Vagina (tissue), 2 donors: ENCODE measurements at places on chromosomes 5 and 9. TPM values are rescaled to one million over a fixed set of nuclear protein-coding genes. Genes with fewer than 3 reads are reported as not detected.
A peak's percentile ranks its signal among the peaks of the same experiment; 100 is the strongest.

The C9orf50 gene
- total RNA-seq: not detected

The STPG3 gene
- total RNA-seq: not detected

The IFNA21 gene
- total RNA-seq: not detected

The POU5F2 gene
- total RNA-seq: 3.2 TPM

The DDX4 gene
- not detected for total RNA-seq

- H3K4me3 ChIP-seq: no peak overlapping the region
- H3K36me3 ChIP-seq: no peaks in the 10 kb centered on the region
- peaks cover 62% of the 10 kb centered on the region for H3K4me1 ChIP-seq
- H3K27ac ChIP-seq: no peak overlapping the region
- H3K27me3 ChIP-seq: no peaks in the 10 kb centered on the region
Observed at GRCh38 chr5:115854139-115854538, 12.4 kb downstream of the AP3S1 start.

GRCh38 chr5:66991746-66992145, 204.9 kb downstream of the CD180 start:
- no peak for DNase-seq
- no peak overlapping the region for H3K4me3 ChIP-seq
- H3K4me1 ChIP-seq: peaks cover 6% of the 10 kb centered on the region
- no peaks in the 10 kb centered on the region for H3K36me3 ChIP-seq
- no peak overlapping the region for H3K27ac ChIP-seq

DNA sequence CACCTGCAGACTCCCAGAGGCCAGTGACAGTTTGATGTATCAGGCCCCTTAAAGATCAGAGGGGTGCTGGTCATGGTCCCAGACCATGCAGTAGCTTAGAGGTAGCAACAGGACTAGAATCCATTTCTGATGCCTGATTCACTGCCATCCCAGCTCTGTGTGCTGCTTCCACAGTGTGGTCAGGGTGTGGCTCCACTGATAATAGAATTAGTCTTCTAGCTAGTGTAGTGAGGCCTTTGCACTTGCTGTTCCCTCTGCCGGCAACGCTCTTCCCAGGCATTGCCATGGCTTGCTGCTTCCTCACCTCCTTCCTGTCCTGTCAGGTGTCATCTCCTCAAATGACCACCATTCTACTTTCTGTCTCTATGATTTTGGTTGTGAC, 15.8 kb downstream of the PPARGC1B start:
- H3K36me3 ChIP-seq: no peaks in the 10 kb centered on the region
- peaks cover 20% of the 10 kb centered on the region for H3K4me1 ChIP-seq
- no peak overlapping the region for H3K27ac ChIP-seq
- DNase-seq: no peak
- no peak overlapping the region for H3K4me3 ChIP-seq

DNA sequence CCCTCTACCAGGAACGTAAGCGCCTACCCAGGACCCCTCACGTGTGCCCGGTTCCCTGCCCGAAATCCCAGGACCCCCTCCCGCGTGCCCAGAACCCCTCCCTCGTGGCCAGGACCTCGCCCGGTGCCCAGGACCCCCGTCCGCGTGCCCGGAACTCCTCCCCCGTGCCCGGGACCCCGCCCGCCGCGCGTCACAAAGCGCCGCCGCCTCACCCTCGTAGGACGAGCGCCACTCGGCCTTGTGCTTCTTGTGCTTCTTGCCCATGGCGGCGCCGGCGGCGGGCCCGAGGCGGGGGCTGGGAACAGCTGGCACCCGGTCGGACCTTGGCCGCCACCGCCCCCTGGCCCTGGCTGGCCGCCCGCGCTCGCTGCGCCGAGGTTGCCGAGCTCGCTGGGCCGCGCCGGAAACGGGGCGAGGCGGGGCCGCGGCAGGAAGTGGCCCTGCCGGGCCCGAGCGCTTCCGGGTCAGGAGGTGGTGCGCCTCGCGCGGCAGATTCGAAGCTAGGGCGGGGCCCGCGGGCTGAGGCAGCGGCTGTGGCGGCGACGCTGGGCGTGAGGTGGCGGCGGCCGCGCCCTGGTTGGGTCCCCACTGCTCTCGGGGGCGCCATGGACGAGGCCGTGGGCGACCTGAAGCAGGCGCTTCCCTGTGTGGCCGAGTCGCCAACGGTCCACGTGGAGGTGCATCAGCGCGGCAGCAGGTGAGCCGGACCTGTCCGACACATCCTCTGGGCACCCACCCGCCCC, at the start of the genes BRD9 and TRIP13:
TSS of gene BRD9 (minus strand) at position 408 of the 743 bp plus-strand sequence. CDS start at position 264, 144 bp downstream.
TSS of gene TRIP13 (plus strand) at position 491 of the 743 bp plus-strand sequence. CDS start at position 606, 115 bp downstream.
- peaks cover 34% of the 10 kb centered on the region for H3K36me3 ChIP-seq
- no peaks in the 10 kb centered on the region for H3K27me3 ChIP-seq
- peak within 1 kb of the TSS; percentile 99 for H3K4me3 ChIP-seq

GRCh38 chr5:147685993-147686392, 96.5 kb downstream of the JAKMIP2 start:
- H3K36me3 ChIP-seq: no peaks in the 10 kb centered on the region
- no peak overlapping the region for H3K4me3 ChIP-seq
- H3K4me1 ChIP-seq: no peaks in the 10 kb centered on the region

DNA sequence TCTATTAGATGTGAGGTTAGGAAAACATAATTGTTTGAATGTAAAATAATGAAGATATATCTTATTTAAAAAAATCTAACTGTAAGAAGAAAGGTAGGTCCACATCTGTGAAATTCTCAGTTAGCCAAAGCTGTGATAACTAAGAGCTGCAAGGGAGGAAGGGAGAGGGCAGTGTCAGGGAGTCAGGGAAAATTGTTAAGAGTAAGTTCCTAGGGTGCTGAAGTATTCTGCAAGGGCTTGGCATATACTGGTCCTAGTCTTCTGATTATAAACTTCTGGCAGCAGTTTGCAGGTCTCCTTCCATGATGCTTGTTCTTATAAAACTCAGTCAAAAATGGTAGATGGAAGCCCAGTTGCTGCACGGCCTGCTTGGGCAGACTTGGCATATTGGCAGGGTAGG, 233.2 kb downstream of the NMUR2 start:
- H3K4me3 ChIP-seq: no peak overlapping the region
- DNase-seq: no peak
- no peak overlapping the region for H3K27ac ChIP-seq

DNA sequence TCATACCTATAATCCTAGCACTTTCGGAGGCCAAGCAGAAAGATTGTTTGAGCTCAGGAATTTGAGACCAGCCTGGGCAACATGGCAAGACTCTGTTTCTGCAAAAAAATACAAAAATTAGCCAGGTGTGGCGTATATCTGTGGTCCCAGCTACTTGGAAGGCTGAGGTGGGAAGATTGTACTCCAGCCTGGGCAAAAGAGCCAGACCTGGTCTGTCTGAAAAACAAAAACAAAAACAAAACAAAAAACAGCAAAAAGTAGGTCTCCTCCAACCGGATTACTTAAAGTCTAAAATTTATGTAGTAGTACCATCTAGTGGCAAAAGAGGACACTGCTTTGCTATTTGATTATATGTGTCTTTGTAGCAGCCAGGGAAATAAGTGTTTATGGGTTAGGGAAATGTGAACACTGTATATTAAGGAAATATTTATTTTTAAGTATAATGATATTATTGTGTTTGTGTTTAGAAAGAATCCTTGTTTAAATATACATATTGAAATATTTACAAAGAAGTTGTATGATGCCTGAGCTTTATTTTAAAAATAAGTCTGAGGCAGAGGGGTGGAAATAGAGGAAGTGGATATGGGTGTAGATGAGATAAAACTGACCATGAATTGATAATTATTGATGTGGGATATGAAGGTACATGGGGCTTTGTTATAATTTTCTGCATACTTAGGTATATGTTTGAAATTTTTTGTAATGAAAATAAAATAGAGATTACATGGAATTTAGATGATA, 20.0 kb downstream of the APC start:
- H3K4me3 ChIP-seq: no peak overlapping the region
- no peaks in the 10 kb centered on the region for H3K4me1 ChIP-seq
- no peaks in the 10 kb centered on the region for H3K27me3 ChIP-seq
- peak overlapping the region; percentile 38 for H3K27ac ChIP-seq

DNA sequence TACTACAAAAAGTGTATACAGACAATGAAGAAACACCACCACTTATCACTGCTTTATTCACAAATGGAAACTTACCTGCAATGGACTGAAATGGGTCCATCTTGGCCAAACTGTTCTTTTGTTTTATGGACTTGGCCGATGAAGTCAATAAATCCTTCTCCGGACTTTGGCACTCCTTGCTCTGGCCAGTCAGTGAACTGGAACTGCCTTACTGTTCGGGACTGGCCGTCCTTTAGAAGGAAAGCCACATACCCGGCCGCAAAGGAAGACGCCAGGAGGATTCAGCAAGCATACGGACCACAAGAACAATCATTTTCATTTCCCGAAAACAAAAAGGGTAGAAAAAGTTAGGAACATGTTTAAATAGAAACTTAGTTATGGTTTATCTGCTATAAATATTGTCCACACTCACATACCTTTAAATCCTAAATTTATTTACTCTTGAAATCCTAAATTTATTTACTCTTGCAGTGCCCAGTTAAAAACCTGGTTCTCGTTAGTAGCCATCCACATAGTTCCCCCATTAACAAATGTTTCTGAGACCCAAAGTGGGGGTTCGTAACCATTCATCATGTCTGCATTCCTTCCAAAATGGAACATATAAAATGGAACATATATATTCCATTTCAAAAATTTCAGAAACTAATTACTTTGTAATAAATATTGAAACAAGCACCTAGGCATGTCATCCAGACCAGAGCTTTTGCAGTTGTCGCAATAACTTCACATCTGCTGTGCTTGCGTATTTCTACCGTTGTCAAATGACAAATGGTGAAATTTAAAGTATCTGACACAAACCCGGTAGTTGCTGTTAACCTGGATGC, 532.1 kb upstream of the DMAC1 start:
- DNase-seq: no peak
- H3K36me3 ChIP-seq: no peaks in the 10 kb centered on the region
- no peak overlapping the region for H3K4me3 ChIP-seq
- H3K4me1 ChIP-seq: no peaks in the 10 kb centered on the region
- H3K27ac ChIP-seq: no peak overlapping the region

DNA sequence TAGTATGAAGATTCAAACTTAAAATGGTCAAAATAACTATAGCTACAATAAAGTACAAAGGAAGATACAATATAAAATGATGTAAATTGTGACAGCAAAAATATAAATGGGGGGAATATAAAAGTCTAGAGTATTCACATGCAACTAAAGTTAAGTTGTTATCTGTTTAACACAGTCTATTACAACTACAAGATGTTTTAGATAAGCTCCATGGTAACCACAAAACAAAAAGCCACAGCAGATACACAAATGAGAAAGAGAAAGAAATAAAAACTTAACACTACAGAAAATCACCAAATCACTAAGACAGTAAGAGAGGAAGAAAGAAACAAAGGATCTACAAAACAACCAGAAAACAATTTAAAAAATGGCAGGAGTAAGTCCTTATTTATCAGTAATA, 17.0 kb upstream of the SH3TC2 start:
- no peak overlapping the region for H3K27ac ChIP-seq
- no peak for DNase-seq
- H3K36me3 ChIP-seq: no peaks in the 10 kb centered on the region
- H3K4me3 ChIP-seq: no peak overlapping the region
- no peaks in the 10 kb centered on the region for H3K4me1 ChIP-seq

- no peak overlapping the region for H3K27ac ChIP-seq
- no peaks in the 10 kb centered on the region for H3K27me3 ChIP-seq
- H3K4me1 ChIP-seq: peaks cover 30% of the 10 kb centered on the region
- DNase-seq: no peak
Observed at GRCh38 chr5:68644971-68645370, 429.4 kb downstream of the PIK3R1 start.

GRCh38 chr5:54895816-54896341, 89.5 kb downstream of the ESM1 start:
- no peaks in the 10 kb centered on the region for H3K27me3 ChIP-seq
- H3K36me3 ChIP-seq: no peaks in the 10 kb centered on the region
- peaks cover 3% of the 10 kb centered on the region for H3K4me1 ChIP-seq
- H3K4me3 ChIP-seq: no peak overlapping the region

DNA sequence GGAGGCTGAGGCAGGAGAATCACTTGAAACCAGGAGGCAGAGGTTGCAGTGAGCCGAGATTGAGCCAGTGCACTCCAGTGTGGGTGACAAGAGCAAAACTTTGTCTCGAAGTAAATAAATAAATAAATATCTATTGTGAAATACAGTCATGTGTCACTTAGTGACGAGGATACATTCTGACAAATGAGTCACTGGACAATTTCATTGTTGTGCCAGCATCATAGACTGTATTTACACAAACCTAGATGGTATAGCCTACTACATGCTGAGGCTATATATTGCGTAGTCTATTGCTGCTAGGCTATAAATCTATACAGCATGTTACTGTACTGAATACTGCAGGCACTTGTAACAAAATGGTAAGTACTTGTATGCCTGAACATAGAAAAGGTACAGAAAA, 61.1 kb upstream of the CCL21 start:
- H3K27me3 ChIP-seq: no peaks in the 10 kb centered on the region
- DNase-seq: no peak
- H3K27ac ChIP-seq: no peak overlapping the region
- H3K4me3 ChIP-seq: no peak overlapping the region
- no peaks in the 10 kb centered on the region for H3K36me3 ChIP-seq

GRCh38 chr5:179163236-179164155, 103.3 kb downstream of the ZNF354C start:
- DNase-seq: no peak
- H3K27ac ChIP-seq: no peak overlapping the region
- no peak overlapping the region for H3K4me3 ChIP-seq
- H3K27me3 ChIP-seq: no peaks in the 10 kb centered on the region
- no peaks in the 10 kb centered on the region for H3K36me3 ChIP-seq
- peaks cover 13% of the 10 kb centered on the region for H3K4me1 ChIP-seq

- no peak for DNase-seq
- H3K27me3 ChIP-seq: no peaks in the 10 kb centered on the region
- H3K27ac ChIP-seq: no peak overlapping the region
- H3K36me3 ChIP-seq: no peaks in the 10 kb centered on the region
- H3K4me1 ChIP-seq: peaks cover 15% of the 10 kb centered on the region
Observed at GRCh38 chr9:106588626-106589025, 274.3 kb upstream of the ZNF462 start.

DNA sequence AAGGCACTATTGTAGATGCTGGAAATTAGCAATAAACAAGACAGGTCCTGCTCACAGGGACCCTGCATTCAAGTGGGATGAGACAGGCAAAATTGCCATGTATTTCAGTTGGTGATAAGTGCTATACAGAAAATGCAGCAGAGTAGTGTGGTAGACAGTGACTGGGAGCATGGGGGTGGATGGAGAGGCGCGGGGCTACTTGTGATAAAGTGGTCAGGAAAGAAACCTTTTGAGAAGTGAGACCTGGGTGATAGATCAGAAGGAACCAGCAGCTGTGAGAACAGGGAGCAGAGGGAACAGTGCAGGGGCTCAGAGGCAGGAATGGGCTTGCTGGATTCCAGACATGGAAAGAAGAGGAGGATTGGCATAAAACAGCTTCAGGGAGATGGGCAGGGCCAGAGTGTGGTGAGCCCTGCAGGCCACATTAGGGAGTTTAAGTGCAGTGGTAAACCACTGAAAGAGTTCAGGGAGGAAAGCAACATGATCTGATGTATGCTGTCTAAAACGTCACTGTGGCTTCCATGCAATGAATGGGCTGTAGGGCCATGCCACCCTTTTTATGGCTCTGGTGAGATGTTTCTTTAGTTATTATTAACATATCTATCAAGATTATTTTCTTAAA, 7.3 kb downstream of the CRHBP start:
- no peak for DNase-seq
- H3K27ac ChIP-seq: no peak overlapping the region
- H3K4me1 ChIP-seq: no peaks in the 10 kb centered on the region
- no peaks in the 10 kb centered on the region for H3K27me3 ChIP-seq

GRCh38 chr9:4497855-4498254, 7.6 kb downstream of the SLC1A1 start:
- H3K27ac ChIP-seq: no peak overlapping the region
- no peaks in the 10 kb centered on the region for H3K36me3 ChIP-seq
- no peak for DNase-seq
- no peaks in the 10 kb centered on the region for H3K27me3 ChIP-seq

GRCh38 chr9:136608348-136609159, 54.2 kb upstream of the EGFL7 start:
- H3K27me3 ChIP-seq: no peaks in the 10 kb centered on the region
- H3K27ac ChIP-seq: no peak overlapping the region
- H3K4me3 ChIP-seq: no peak overlapping the region
- peaks cover 11% of the 10 kb centered on the region for H3K4me1 ChIP-seq
- no peaks in the 10 kb centered on the region for H3K36me3 ChIP-seq
- no peak for DNase-seq
